ENCODE measurements at places on chromosomes 4 and X.

DNA sequence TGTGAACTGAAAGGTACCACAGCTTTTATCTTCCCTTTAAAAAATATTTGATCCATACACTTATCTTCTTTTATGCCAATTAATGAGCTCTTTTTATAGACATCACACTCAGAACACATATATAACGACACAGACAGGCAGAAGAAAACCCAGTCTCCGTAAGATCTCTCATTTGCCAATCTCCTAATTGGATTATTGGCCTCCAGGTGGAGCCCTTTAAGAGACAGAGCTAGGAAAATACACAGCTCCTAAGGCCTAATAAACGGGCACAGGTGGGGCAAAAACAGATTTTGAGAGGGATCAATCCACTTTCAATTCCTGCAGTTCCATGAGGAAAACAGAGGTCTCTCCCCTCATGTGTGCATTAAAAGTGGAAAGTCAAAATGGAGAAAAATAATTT, 1495.4 kb downstream of the RPA4 start:
- DNase-seq: no peak

DNA sequence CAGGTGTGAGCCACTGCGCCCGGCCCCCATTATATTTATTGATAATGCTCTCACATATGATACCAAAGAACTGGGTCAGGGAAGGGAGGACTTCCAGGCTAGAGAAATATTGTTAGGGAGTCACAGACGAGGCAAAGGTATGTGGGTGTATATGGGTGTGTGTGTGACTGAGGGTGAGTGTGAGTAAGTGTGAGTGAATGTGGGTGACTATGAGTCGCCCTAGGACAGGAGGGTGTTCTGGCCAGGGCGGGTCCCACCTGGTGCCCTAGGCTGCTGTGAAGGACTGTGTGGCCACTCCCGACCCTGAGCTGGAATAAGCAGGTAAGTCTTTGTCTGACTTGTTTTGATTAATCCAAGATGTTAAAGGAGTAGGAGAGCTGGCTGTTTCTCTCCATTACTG, 34.4 kb downstream of the RWDD4 start:
- no peak for DNase-seq

DNA sequence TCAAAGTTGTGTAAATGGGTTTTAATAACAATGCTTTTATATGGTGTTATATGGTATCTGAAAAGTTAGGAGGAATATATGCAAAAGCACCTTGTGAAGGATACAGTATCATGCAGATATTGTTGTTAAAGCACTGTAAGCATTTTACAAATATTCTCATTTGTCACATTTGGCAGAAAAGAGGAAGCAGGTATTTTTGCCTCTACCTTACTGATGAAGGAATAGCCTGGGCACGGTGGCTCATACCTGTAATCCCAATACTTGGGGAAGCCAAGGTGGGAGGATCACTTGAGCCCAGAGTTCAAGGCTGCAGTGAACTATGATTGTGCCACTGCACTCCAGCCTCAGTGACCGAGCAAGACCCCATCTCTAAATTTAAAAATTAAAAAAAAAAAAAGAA, 12.2 kb upstream of the GDPD2 start:
- DNase-seq: no peak

DNA sequence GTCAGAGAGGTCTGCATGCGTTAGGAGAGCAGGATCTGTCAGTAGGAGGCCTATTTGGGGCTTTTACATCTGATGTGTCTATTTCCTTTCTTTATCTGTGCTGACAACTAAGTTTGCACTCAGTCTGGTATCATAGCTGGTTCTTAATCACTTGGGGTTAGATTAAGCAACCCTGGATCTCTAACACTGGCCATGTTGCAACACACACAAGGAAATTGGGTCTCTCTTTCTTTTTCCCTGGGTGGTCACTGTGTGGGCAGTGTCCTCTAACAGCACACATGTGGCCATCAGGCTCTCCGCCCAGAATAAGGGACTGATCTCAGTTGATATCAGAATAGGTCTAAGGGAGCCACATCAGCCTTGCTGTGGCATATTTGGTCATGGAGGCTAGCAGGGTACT, 38.9 kb downstream of the IGFBP7 start:
- no peak for DNase-seq

DNA sequence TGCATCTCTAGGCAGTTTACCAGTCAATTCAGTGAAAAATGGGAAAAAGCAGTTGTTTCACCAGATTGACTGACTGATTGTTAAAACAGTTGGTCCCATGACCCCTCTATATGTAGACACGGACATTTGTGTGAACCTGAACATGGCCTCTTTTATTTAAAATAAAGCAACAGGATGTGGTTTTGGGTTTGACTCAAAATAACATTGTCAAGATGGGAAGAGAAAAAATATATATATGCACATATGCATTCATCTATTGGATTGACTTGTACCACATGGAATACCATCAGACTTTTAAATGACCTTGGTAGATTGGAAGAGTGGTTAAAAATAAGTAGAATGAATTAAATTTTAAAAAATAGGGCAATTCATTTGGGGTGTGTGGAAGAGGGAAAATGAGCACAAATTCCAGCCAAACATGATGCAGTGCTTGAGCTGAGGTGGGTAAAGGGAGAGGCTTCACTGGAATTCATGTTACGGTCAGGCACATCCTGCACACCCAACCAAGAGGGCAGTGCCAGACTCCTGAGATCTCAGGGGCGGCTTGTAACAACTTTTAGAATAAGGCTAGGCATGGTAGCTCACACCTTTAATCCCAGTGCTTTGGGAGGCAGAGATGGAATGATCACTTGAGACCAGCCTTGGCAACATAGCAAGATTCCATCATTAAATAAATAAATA, 560.7 kb upstream of the TENM3 start:
- DNase-seq: no peak

GRCh38 chrX:38662640-38663039, 101.3 kb downstream of the TSPAN7 start:
- no peak for DNase-seq

DNA sequence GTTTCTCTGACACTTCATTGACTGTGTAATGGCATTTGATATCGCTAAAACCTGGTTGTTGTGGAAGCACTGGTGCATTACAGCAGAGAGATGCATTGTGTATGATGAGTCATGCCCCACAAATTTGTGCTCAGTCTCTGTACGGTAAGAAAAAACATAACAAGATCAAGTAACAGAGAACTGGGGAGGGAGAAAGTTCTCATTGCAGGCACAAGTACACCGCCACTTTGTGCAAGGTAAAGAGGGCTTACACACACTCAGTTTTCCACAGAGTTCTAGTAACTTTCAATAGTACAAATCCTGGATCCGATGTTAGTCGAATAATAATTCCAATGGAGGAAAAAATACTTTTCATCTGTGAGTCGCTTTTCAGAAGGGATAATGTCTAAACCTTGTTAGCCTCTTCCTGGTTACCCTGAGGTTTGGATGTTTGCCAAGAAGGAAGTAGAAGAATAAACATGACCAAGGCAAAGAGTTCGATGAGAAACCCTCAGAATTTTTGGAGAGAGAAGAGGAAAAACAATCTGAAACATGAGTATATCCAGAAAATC, 512.5 kb upstream of the SLIT2 start:
- DNase-seq: no peak

GRCh38 chr4:124757126-124757525, 44.6 kb upstream of the ANKRD50 start:
- no peak for DNase-seq

- DNase-seq: peak; percentile 26
Observed at GRCh38 chr4:96352051-96352517, 512.2 kb downstream of the PDHA2 start.

DNA sequence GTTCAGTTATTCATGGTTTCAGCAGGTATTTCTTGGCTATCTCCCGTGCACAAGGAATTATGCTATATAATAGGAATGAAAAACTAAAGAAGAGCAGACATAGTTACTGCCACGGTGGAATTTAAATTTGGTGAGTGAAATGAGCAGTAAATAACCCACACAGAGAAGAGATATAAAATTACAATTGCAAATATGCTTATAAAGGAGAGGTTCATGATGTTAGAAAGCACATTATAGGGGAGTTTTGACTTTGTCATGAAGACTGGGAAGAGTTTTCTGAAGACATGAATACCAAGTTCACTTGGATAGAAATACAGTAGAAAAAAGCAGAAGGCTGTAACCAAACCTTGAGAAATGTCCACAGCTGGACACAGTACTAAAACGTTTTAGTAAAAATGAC, 712.0 kb upstream of the AADAT start:
- no peak for DNase-seq

- no peak for DNase-seq
Observed at GRCh38 chr4:7854697-7855370, 84.8 kb downstream of the AFAP1 start.

- DNase-seq: peak; percentile 87
Observed at GRCh38 chr4:1155314-1155713, 17.1 kb downstream of the SPON2 start.

DNA sequence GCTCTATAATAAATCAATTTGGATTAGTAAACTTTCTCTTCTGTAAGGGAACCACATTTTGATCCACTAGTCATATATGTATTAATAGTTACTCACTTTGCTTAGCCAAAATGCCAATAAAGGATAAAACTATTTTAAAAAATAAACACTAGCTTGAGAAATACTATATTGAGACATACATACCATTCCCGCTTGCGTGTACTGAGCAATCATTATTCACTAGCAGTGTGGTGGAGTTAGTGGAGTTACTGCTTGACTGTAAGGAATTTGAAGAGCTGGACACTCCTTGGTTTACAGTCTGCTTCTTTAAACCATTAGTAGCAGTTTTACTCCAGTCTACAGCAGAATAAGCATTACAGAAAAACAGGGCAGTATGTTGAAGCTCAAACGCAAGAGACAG, 10.8 kb upstream of the PHKA2 start:
- no peak for DNase-seq

GRCh38 chr4:15893962-15894361, 44.6 kb downstream of the FGFBP1 start:
- DNase-seq: no peak

DNA sequence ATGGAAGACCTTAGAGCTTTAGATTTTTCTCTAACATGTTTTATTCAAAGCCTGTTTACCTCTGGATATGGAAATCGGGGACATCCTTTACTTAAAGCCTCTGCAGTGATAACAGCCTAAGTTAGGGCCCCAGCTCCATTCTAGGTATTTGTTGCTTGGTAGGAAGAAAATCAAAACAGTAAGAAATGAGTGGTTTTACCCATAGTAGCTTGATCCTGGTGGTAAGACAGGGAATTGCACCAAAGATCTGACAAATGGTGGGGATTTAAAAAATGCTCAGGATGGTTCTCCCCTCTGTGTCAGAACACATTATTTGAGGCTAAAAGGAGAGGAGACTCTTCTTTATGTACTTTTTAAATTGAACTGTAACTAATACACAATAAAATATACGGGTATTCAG, 52.4 kb downstream of the AFF2 start:
- no peak for DNase-seq

DNA sequence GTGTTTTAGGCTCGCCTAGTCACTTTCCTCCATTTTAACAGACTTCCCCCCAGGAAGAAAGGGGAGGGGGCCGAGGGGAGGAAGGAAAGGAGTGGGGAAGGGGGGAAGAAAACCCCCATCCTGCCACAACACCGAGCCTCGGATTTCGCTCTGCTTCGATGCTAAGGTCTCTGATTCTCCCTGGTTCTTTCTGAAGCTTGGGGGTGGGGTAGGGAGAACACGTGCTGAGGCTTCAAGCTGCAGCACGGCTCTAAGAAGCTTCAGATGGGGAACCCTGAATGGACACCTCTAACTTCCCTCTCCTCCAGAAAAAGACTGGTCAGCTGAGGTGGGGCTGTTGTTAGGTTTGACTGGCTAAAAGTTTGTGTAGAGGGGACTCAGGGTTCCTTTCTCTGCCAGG, 61.8 kb downstream of the RHOH start:
- DNase-seq: no peak

Data from LNCaP clone FGC (cell line).